ENCODE measurements at places on chromosomes 11 and 22. TPM values are rescaled to one million over a fixed set of nuclear protein-coding genes. Genes with fewer than 3 reads are reported as not detected.

GRCh38 chr11:10426475-10426874 is 28.6 kb upstream of the AMPD3 start:
- peaks cover 6% of the 10 kb centered on the region for H3K27me3 ChIP-seq
- no peak overlapping the region for H3K27ac ChIP-seq
- H3K36me3 ChIP-seq, result no peaks in the 10 kb centered on the region
- H3K4me1 ChIP-seq, result no peaks in the 10 kb centered on the region
- H3K4me3 ChIP-seq, result no peak overlapping the region

The EHBP1L1 gene
- 19.7 TPM for total RNA-seq

GRCh38 chr22:49753961-49754695 is 73.5 kb downstream of the BRD1 start:
- no peak overlapping the region for H3K27ac ChIP-seq
- no peak overlapping the region for H3K4me3 ChIP-seq
- DNase-seq, result no peak

DNA sequence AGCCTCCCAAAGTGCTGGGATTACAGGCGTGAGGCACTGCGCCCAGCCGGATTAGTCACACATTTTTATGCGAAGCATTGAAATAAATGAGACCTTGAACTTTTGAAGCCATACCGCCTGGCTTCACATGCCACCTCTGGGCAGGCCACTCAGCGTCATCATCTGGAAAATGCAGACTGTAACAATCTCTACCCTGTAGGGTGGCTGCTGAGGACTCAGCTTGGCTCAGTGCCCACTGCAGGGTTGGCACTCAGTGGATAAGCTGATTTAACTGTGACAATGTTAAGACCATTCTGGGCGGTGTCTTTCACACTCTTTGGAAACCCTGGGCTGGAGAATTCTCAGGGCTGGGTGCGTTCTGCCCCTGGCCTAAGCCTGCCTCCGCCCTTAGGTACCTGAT is 8.5 kb downstream of the SH3BP1 start:
- H3K4me3 ChIP-seq, result no peak overlapping the region
- no peaks in the 10 kb centered on the region for H3K4me1 ChIP-seq
- H3K36me3 ChIP-seq, result no peaks in the 10 kb centered on the region
- DNase-seq, result no peak

- no peaks in the 10 kb centered on the region for H3K36me3 ChIP-seq
- H3K4me1 ChIP-seq, result peaks cover 30% of the 10 kb centered on the region
- H3K27me3 ChIP-seq, result no peaks in the 10 kb centered on the region
- H3K27ac ChIP-seq, result peak overlapping the region; percentile 82
These were observed 11.5 kb downstream of the C1QTNF6 start for GRCh38 chr22:37176464-37177061.

The CREB3L1 gene
- 0.78 TPM for total RNA-seq

The UBQLN3 gene
- not detected for total RNA-seq

GRCh38 chr22:41642331-41643110 is 21.4 kb downstream of the XRCC6 start:
- H3K4me3 ChIP-seq, result no peak overlapping the region
- no peak for DNase-seq
- H3K27ac ChIP-seq, result no peak overlapping the region

The ACTN3 gene
- 0.18 TPM for total RNA-seq

DNA sequence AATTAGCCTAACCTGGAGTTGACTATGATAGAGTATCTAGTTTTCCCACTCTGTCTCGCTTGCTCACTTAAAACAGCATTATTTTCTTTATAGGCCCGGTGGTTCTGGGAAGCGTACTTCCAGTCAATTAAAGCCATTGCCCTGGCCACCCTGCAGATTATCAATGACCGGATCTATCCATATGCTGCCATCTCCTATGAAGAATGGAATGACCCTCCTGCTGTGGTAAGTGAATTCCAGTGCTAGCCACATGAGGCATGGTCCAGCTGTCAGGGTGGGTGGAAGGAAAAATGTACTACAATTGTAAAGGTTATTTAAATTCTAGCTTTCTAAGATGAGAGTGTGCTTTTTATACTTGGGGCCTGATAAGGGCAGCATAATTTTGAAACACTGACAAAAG is 76.0 kb downstream of the EXT2 start:
- H3K4me1 ChIP-seq, result no peaks in the 10 kb centered on the region
- H3K27ac ChIP-seq, result no peak overlapping the region
- DNase-seq, result no peak
- no peaks in the 10 kb centered on the region for H3K36me3 ChIP-seq
- H3K27me3 ChIP-seq, result no peaks in the 10 kb centered on the region

DNA sequence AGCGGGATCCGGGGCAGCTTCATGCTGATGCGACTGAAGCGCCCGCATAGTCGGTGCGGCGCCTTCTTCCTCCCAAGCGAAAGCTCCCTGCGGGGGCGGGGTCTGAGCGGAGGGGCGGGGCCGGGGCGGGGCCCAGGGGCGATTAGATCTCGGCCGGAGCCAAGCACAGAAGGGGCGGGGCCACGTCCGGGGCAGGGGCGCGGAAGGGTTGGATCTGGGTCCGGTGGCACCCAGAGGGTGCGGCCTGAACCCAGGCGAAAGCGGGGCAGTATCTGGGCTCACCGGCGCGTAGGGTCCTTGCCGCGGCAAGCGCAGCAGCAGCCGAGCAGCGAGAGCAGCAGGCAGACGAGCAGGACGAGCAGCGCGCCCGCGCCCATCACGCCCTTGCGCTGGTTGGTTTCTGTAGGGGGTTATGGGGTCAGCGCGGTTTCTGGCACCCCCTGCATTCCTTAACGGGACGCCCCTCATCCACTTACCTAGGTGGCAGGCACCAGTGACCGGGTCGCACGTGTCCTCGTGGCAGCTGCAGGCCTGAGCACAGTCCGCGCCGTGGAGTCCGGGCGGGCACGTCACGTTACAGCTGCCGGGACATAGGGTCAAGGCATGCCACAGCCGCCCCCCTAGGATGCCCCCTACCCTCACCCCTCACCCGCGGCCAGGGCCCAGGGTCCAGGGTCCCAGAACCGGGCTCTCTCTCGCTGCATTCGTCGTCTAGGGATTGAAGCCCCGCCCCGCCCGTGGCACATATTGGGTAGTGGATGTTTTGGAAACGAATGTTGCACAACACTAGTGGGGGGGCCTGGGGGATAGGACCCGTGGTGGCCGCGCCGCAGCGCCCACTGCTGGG is 8.1 kb downstream of the SCARF2 start:
- peaks cover 4% of the 10 kb centered on the region for H3K36me3 ChIP-seq
- H3K4me1 ChIP-seq, result peaks cover 4% of the 10 kb centered on the region
- no peaks in the 10 kb centered on the region for H3K27me3 ChIP-seq
- H3K27ac ChIP-seq, result no peak overlapping the region

DNA sequence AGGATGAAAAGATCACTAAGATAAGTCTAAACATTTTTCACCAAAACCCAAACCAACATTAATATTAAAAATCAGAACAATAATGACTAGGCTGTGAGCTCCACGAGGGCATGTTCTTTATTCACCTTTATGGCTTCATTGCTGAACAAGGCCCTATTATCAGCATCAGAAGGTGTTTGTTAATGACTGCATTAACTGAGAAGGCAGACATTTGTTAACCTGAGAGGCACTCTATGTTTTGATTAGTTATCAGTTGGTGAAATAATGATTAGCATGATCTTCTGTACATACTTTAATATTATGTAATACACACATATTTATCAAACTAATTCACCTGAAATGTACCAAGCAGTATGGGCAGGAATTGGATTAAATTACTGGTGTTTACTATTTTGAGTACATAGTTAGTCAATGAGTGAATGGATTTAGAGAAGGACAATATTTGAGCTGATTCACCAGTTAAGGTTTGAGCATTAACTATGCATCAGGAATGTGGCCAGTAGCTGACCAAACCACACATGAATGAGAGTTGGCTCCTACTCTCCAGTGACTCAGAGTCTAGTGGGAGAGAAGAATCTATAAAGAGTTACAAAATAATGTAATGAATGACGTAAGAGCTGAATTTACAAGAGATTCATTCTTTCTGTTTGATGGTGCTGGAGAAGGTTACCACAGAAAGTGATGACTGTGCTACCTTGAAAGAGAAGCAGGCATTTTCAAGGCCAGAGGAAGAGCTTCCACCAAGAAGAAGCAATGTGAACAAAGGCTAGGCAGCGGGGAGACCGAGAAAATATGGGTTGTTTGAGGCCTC is 6.7 kb downstream of the IL18 start:
- peak; percentile 82 for DNase-seq
- no peak overlapping the region for H3K4me3 ChIP-seq
- no peaks in the 10 kb centered on the region for H3K36me3 ChIP-seq
- peaks cover 10% of the 10 kb centered on the region for H3K4me1 ChIP-seq
- no peaks in the 10 kb centered on the region for H3K27me3 ChIP-seq

DNA sequence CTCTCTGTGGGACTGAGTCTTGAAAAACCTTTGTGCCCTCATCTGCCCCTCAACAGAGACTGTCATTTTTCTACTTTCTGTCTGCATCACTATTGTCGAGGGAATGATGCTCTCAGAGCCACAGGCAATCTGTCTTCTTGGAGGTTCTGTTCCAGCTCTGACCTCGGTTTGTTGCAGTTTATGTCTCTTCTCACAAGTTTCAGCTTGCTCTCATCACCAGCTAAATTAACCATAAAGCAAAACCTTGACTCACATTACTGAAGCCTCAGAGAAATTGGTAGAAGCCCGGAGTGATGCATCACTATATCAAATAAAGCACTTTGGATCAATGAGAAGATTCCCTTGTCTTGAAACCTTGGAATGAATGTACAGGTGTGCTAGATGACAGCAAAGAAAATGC is 60.6 kb upstream of the BLID start:
- H3K27ac ChIP-seq, result no peak overlapping the region
- no peaks in the 10 kb centered on the region for H3K27me3 ChIP-seq
- H3K4me3 ChIP-seq, result no peak overlapping the region
- DNase-seq, result no peak
- peaks cover 68% of the 10 kb centered on the region for H3K4me1 ChIP-seq
- H3K36me3 ChIP-seq, result no peaks in the 10 kb centered on the region

GRCh38 chr11:18265949-18266348 is at the start of gene SAA1:
Gene SAA1, plus strand, starts transcription at chr11:18266264. Its CDS starts 624 bp downstream, at chr11:18266888.
- H3K4me3 ChIP-seq, result no peak within 1 kb of the TSS
- H3K36me3 ChIP-seq, result no peaks in the 10 kb centered on the region
- H3K4me1 ChIP-seq, result no peaks in the 10 kb centered on the region
- no peak within 1 kb of the TSS for H3K27ac ChIP-seq
- no peaks in the 10 kb centered on the region for H3K27me3 ChIP-seq

GRCh38 chr11:13039126-13039525 is 30.0 kb downstream of the RASSF10 start:
- no peak for DNase-seq
- H3K27ac ChIP-seq, result no peak overlapping the region
- H3K36me3 ChIP-seq, result no peaks in the 10 kb centered on the region
- peaks cover 39% of the 10 kb centered on the region for H3K27me3 ChIP-seq
- H3K4me3 ChIP-seq, result no peak overlapping the region
- H3K4me1 ChIP-seq, result no peaks in the 10 kb centered on the region

The ST14 gene
- not detected for total RNA-seq

DNA sequence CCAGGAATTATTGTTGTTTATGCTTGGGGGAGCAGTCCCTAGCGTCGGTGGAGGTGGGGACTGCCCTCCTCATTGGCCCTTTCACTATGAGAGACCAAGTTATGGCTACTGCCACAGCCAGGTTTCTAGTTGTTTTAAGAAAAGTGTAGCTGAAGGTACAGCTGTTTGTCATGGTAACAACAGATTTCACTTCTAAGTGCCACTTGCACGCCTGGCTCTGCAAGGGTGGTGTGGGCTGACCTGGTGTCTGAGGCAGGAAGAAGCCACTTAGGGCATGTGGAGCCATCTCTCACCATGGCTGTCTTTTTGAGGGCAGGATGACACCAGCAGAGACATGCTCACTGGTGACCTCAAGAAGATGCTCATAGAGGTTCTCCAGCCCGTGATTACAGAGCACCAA is 46.3 kb upstream of the MPEG1 start:
- H3K27ac ChIP-seq, result no peak overlapping the region
- H3K36me3 ChIP-seq, result no peaks in the 10 kb centered on the region
- no peaks in the 10 kb centered on the region for H3K27me3 ChIP-seq
- DNase-seq, result no peak
- H3K4me1 ChIP-seq, result no peaks in the 10 kb centered on the region
- no peak overlapping the region for H3K4me3 ChIP-seq

- H3K4me3 ChIP-seq, result no peak overlapping the region
- no peak for DNase-seq
- peaks cover 4% of the 10 kb centered on the region for H3K36me3 ChIP-seq
- H3K27ac ChIP-seq, result no peak overlapping the region
- no peaks in the 10 kb centered on the region for H3K27me3 ChIP-seq
These were observed 34.9 kb downstream of the SERPIND1 start for GRCh38 chr22:20808844-20809243.

The TP53AIP1 gene
- total RNA-seq, result not detected

The NTM gene
- total RNA-seq, result 1.0 TPM

The HOATZ gene
- total RNA-seq, result not detected

- peaks cover 8% of the 10 kb centered on the region for H3K4me1 ChIP-seq
- H3K27me3 ChIP-seq, result no peaks in the 10 kb centered on the region
- peak overlapping the region; percentile 11 for H3K4me3 ChIP-seq
- DNase-seq, result peak; percentile 26
- no peaks in the 10 kb centered on the region for H3K36me3 ChIP-seq
- H3K27ac ChIP-seq, result no peak overlapping the region
These were observed 7.2 kb downstream of the ELFN2 start for GRCh38 chr22:37419969-37420685.

DNA sequence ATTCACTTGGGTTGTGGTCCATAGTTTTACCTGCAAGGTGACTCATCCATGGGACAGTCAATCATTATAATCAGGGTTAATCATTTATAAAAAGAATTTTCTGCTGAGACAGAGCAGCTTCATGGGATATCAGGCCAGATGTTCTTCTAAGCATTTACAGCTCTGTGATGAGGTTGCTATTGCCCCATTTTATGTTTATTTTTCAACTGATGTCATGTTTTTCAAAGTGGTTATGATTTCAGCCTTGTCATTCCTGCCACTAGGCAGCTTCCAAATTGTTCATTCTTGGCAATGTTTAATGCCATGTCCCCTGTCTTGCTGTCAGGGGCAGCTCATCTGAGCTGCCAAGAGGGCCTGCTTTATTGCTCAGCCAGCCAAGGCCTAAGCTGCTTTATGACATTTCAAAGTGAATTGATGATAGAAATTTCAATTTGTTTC is 35.9 kb upstream of the ZBED5 start:
- DNase-seq, result no peak
- H3K27ac ChIP-seq, result no peak overlapping the region
- H3K4me1 ChIP-seq, result peaks cover 2% of the 10 kb centered on the region
- no peak overlapping the region for H3K4me3 ChIP-seq

- H3K4me1 ChIP-seq, result no peaks in the 10 kb centered on the region
- H3K4me3 ChIP-seq, result no peak overlapping the region
- DNase-seq, result peak; percentile 9
- no peak overlapping the region for H3K27ac ChIP-seq
- no peaks in the 10 kb centered on the region for H3K27me3 ChIP-seq
These were observed 315.0 kb downstream of the JRKL start for GRCh38 chr11:96704847-96705246.
